GM19239 (cell line): ENCODE measurements at places on chromosomes 5 and 9.

DNA sequence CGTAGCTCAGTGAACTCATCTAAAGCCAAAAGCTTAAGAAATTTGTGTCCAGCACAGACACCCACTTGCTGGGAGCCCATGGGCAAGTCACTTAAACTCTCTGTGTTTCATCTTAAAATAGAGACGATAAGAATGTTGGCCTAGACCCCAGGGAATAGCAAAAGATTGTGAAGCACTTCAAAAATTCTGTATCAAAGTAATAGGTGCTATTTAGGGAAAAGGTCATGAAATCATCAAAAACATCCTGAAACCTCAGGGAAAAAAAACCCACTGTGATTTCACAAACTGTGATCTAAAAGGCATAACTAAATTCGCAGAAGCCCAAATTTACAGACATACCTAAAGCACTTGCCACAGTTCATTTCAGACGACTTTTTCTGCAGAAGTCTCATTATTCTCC is 278.3 kb downstream of the NR2F1-AS1 start:
- no peak for DNase-seq

DNA sequence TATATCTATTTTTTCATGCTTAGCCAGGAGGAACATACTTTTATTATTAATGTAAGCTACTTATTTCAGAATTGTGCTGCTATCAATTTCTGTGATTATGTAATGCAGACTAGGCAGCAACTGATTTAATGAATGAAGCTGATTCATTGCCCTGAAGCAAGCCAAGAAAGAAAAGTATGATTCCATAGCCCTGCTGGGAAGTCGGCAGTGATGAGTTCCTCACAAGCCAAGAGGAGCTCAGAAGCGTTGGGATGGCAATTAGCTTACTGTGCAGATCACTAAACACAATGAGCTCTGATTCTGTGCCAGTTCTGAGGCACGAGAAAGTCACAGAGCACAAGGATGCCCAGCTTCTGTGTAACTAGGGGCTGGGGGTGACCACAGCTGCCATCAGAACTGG is 254.3 kb upstream of the KLF9 start:
- no peak for DNase-seq

DNA sequence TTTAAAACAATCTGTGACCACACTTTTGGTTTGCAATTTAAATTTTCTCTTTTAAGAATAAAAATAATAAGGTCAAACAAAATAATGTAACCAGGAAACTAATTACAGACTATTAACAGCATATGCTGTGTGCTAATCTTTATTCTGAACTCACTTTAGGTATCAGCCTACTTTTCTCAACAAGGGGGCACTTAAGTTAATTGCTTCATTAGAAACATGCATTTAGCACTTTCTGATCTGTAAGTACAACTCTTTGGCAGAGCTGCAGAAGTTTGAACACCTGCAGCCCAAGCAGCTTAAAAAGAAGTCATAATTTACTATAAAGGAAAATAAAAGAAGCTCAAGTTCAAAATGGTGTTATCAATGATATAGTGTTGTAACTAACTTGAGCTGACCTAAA is 21.7 kb downstream of the XRCC4 start:
- DNase-seq: no peak

DNA sequence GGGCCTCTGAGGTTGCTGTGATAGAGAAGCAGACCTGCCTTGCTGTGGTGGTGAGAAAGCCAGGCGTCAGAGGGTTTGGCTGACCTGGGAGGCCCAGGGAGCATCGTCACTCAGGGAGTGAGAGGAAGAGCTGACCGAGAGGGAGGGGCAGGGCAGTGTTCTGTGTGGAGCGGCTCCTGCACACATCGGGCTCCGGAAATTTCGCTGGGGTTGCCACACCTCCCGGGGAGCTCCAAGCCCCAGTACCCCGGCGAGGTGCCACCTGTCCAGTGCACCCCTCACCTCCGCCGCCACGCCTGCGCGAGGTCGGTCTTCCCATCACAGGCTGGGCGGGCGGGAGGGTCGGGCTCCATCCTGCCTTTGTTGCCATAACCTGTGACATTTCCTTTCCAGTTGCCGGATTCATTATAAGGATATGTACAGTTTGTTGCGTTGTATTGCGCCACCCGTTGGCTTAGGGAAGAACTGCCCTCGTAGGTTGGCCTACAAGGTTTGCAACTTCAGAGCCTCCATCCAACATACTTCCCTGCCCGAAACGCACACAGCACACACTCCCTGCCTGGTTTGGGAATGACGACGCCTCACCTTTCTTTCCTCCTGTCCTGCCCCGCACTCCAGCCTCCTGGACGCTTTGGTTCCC is 223.2 kb downstream of the CACNA1B start:
- DNase-seq: no peak

- DNase-seq: no peak
Observed at GRCh38 chr5:170617533-170618490, 114.0 kb downstream of the KCNIP1 start.

DNA sequence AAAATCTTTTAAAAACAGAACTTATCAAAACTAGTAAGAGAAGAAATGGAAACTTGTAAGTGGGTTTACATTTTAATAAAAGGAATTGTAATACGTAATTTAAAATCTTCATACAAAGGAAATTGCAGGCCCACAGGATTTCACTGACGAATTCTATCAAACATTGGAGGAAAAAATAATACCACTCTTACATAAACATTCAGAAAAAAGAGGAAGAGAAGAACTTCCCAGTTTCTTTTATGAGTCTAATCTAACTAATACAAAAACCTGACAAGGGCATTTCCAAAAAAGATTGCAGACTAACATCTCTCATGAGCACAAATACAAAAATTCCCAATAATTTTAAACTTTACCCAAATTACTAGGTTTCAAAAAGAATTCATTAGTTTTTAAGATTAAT is 149.0 kb downstream of the RANBP17 start:
- DNase-seq: no peak

DNA sequence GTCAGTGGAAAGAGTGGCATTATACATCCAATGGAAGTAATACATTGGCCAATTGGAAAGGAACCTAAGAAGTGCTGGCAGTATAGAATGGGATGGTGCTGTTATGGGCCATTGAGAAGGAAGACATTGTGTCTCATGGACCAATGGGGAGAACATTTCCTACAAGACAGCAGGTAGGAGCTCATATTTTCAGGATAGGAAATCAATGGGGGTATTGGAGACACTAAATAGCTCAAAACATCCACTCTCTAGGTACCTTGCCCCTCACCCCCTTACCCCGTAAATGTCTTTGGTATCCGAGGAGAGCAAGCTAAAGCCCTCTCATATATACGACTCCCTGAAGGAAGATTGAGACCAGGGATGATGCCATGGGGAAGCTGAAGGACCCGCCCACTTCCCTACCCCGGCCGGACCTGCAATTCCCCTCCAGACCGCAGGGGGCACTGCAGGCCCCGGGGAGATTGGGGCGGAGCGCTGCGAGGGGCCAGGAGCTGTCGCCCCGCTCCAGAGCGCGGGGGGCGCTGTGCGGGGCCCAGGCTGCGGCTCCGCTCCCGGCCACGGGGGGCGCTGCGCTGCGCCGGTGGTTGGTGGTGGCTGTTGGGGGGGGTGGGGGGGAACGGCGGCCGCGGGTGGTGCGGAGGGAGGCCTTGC is at the start of gene KDM3B:
Gene KDM3B, plus strand, starts transcription at position 615 of the 651 bp plus-strand sequence. CDS start 111 bp downstream, outside the sequence.
- peak; percentile 91 for DNase-seq

DNA sequence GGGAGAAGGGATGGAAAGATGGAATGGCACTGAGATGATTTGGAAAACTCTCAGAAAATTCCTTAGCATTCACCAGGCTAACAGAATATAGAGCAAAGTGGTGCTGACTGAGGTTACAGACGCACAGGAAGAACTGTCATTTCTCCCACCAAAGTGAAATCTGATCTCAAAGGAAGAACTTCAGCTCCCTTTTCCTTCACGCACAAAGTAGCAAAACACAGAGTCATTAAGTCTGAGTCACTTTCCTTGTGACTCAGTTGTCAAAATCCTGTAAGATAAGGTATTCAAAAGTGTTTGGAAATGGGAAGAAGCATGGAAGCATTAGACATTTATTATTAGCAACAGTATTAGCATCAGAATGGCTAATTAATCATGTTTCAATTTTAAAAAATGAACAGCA is 11.7 kb downstream of the MPDZ start:
- no peak for DNase-seq

GRCh38 chr9:237858-238345 is 23.2 kb downstream of the DOCK8 start:
- DNase-seq: no peak

- no peak for DNase-seq
Observed at GRCh38 chr5:37735649-37736347, 104.0 kb downstream of the GDNF start.

DNA sequence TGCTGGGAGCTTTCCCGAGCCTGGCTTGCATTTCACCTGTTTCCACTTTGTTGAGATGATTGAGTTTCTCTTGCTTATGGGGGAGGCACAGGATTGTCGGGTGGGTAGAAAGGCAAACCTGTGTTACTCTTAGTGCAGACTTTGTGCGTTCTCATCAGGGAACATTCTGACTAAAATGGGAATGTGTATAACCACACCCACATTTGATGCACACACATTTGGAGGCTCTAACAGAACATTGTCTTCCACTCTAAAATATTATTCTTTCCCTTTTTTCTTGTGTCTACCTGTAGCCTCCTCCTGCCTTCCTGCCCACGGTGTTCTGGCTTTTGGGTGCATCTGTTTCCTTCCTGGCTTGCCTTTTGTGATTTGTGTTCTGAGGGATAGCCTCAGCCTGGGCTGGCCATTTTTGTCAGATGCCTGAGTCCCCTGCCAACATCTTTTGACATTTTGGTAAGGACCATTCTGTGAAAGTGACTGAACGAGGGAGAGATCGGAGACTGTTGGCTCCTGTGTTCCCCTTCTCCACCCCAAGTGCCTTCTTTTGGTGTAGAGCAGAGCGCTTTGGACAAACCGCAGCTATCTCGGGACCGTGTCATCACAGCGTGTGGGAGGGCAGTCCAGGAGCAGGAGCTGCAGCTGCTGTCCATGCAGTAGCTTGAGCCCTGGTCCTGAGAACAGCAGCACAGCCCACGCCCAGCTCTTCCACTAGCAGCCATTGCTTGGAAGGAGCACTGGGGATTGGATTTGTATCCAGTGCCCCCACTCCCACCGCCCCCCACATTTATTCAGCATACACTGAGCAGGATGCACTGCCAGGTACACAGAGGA is 101.4 kb downstream of the ARHGAP26 start:
- DNase-seq: no peak

DNA sequence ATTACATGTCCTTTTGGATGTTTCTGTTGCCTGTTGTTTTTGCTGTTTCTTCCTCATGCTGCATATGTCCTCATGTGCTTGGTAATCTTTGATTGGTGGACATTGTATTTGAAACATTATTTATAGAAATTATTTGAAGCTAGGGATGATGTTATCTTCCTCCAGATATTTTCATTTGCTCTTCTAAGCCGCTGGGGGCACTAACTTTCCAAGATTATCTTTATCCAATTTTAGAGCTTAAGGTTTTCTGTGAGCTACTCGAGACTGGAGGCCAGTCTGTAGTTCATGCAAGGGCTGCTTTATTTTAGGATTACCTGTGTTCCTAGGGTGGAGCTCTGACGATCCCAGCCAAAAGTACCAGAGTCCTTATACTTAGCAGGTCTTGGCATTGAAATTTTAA is 40.9 kb downstream of the STX17 start:
- no peak for DNase-seq

- DNase-seq: no peak
Observed at GRCh38 chr9:112112941-112113681, 62.0 kb downstream of the SUSD1 start.

DNA sequence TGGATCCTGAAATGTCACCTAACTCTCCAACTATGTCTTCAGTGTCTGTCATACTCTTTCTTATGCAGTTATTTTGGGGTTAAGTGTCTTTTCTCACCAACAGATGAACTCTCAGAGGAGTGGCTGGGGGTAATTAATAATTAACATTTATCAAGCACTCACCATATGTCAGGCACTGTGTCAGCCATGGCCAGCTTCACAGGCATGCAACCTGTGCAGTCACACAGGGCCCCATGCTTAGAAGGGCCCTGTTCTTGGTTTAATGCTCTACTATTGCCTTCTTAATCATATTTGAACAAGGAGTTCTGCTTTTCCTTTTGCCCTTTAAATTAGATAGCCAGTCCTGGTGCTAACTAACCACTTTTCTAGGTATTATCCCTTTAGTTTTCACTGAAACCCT is 3.4 kb upstream of the GRPEL2 start:
- DNase-seq: no peak

DNA sequence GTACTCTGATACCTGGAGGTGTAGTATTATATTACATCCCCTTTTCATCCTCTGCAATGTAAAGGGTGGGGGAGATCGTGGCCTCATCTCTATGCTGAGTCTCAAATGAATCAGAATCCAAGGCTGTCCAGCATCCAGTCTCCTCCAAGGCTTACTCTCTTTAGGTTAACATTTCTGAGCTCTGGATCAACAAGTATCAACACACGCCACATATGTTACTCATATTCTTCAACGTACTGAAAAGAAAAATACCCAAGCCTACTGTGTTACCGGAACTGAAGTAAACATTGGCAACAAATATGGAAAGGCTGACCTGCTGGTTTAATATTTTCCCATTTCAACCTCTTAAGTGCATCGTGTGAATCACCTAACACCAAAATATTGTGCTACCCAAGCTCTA is 241.8 kb downstream of the GAS1 start:
- DNase-seq: no peak

GRCh38 chr9:130658893-130659698 is 5.3 kb upstream of the PRDM12 start:
- no peak for DNase-seq

DNA sequence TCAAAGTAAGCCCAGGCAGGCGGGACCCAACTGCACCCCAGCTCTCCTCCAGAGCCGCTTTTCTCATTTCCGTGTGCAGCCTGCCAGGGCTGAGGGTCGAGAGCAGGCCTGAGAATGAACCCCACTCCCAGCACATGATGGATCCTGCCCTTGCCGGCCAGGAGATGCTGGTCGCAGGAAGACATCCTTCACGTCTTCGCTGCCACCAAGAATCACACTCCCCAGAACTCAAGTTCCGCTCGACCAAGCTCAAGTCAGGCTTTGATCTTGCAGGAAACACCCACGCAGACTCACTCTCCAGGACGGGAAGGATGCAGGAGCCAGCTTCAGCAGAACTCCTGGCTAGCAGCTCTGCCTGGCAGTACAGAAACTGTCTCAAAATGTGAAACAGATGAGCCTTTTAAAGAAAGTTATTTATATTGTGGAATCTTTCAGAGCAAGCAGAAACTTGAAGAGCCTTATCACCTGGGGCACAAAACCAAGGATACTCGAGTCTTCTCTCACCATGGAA is 102.4 kb downstream of the ROR2 start:
- DNase-seq: no peak

- DNase-seq: no peak
Observed at GRCh38 chr5:123844873-123845272, 332.9 kb downstream of the CSNK1G3 start.

DNA sequence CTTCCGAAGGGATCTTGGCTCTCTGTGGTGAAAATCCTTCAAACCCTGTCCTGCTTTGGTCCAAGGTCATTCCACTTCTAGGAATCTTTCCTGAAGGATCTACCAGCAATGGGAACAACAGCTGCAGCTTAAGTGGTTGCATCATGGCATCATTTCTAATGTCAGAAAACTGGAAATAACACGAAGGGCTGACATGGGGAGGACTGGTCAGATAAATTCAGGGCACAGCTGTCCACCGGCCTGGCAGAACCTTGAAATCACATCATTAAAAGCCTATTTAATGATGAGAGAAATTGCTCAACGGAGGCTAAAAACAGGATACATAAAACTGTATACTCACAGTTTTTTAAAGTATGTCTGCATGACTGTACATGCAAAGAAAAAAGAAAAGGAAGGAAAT is 28.3 kb downstream of the OLFML2A start:
- no peak for DNase-seq

GRCh38 chr5:147384346-147385193 is 125.3 kb downstream of the DPYSL3 start:
- no peak for DNase-seq

- no peak for DNase-seq
Observed at GRCh38 chr9:83061990-83062650, 822 bp downstream of the RASEF start.
